Stimulated activated CD8-positive, alpha-beta memory T cell treated with anti-CD3 and anti-CD28 coated beads, Interleukin-12 subunit alpha, Interleukin-12 subunit beta, amount 100 ng/mL, for 1 hour (primary cell): ENCODE measurements at places on chromosomes 16 and 17.

- DNase-seq: no peak
These were observed 243.5 kb downstream of the XYLT1 start for GRCh38 chr16:17227278-17227677.

GRCh38 chr16:69796285-69797118 is 34.4 kb downstream of the WWP2 start:
- no peak for DNase-seq

GRCh38 chr17:30780343-30780742 is 44.1 kb downstream of the CRLF3 start:
- no peak for DNase-seq

DNA sequence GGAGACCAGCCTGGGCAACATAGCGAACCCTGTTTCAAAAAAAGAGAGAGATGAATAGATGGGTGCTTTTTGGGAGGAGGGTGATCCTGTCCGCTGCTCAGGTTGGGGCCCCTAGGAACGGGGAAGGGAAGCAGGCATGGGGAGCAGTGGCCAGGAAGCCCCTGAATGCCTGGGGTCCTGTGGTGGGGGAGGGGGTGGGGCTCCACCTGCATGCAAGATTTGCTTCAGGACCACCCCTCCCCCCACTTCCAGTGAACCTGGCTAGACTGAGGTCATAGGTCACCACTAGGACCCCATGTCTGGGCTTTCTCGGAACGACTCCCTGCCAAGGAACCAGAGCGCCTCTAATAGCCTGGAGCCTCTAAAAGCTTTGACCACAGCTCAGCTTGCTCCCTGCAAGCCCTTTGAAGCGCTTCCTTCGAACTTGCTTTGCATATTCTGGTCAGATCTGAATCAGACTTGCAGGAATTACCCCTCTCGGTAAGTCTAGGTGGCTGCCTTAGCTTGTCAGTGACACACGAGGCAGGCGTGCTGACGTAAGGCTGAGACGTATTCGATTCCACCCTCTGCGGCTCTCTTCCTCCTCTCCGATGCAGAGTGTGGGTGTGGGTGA is 3.7 kb downstream of the SOCS3 start:
- DNase-seq: peak; percentile 78

- no peak for DNase-seq
These were observed 4.2 kb downstream of the ATP2A3 start for GRCh38 chr17:3959921-3960601.

DNA sequence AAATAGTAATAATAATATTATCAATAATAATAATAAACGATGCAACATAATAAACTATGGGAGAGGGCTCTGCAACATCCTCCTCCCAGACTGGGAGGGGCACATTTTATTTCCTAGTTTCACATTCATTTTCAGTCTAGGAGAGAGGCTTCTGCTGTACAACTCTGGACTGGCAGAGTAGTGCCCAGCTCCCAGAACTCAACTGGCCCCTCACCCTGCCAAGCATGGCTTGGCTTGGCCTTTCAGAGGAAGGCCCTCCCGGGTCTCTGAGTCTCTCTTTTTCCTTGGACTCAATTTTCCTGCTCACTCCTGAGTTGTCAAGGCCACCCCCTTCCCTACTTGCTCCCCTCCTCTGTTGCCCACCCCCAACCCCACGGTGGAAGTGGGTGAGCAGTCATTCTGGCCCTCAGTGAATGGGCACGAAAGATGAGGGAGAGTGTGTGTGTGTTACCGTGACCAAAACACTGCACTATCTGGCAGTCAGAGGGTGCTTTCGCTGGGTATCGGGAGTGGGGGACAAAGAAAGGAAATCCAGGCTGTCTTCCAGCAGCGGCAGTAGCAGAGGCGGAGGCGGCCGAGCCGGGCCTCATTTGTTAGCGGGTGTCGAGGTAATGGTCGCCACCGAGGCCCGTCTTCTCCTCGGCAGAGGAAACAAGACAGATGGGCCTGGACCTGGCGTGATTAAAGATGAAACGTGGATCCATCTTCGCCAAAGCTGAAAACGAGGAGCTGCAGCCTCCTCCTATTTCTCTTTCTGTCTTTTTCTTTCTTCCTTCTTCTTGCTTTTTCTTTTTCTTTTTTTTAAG is 2.3 kb downstream of the HOXB4 start:
- no peak for DNase-seq

- no peak for DNase-seq
These were observed 33.8 kb upstream of the LGALS9 start for GRCh38 chr17:27597188-27597580.

- DNase-seq: no peak
These were observed 33.8 kb downstream of the EPN2 start for GRCh38 chr17:19270704-19271611.

GRCh38 chr17:1906662-1907101 is 76.9 kb downstream of the RPA1 start:
- no peak for DNase-seq

DNA sequence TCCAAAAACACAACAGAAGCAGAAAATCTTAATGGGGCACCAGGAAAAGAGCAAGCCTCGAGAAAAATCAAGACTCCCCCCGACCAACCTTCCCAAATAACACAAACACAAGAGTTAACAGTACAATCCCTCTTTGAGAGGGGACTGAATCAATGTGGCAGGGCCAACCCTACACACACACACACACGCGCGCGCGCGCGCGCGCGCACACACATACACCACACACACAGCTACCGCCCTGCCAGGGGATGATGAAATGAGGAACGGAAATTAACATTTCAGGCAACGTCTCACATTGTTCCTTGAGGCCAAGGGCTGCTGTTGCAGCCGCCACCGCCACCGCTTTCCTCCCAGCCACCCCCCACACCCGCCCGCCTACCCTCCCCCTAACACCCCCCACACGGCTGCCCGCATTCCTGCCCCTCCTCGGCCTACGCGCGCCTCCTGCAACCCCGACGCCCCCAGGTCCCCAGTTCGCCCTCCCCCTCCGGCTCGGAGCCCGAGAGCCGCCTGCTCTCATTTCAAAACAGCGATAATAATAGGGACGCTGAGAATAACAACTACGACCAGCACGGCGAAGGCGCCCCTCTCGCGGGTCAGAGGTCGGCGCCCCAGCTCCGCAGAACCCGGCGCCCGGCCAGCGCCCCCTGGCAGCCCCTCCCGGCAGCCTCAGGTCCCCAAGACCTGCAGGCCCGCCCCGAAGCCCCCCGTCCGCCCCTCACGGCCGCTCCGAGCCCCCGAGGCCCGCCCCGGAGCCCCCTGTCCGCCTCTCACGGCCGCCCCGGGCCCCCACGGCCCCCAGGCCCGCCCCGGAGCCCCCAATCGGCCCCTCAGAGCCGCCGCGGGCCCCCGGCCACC is 1.1 kb downstream of the ANKRD11 start:
- peak; percentile 73 for DNase-seq

DNA sequence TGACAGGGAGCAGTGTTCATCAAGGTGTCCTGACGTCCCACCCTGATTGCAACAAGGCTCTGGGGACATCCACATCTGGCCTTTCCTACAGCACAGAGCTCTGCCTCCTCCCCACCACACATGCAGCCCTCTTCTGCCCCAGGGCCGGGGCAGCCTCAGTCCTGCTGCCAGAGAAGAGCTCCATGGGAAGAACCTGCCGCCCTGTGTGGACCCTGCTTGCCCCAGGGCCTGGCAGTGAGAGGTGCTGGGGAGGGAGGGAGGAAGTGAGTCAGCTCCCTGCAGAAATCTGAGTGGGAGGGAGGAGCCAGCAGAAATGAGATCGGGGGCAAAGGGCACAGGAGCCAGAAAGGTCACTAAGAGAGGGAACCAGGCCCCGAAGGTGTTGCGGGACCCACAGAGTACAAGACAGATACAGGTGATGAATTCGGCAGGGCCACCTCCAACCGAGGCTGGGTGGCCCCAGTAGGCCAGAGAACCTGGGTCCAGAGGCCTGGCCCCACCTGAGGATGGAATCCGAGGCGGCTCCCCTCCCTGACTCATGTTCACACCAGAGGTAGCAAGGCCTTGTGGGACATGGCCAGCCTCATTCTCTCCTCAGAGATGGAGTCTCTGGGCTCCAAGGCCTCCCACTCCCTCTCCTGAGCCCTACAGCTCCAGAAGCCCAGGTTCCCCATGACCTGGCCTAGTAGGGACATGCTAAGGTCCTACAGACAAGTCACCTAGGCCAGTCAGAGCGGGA is 24.8 kb downstream of the MYO18A start:
- no peak for DNase-seq

DNA sequence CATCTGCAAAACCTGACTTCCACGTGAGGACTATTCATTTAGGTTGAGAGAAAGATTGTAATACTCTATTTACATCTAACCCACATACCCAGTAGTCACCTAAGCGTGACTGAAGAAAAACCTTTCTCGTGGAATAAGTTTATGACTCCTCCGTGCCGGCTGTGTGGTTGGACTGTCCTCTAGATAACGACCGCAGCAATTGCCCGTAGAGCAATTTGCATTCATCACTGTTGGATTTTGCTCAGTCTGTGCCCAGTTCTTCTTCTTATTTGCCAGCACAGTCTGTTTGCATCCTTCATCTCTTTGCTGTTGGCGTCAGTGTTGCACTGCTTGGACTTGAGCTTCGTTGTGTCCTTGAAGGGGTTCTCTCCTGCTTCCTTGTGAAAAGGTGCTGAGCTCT is 131.3 kb downstream of the CYB561 start:
- DNase-seq: no peak

- DNase-seq: no peak
These were observed 1.8 kb upstream of the C1QTNF8 start for GRCh38 chr16:1097800-1098199.

GRCh38 chr17:1365445-1366039 is 34.5 kb downstream of the YWHAE start:
- peak; percentile 35 for DNase-seq

GRCh38 chr17:17712268-17712924 is 31.1 kb downstream of the RAI1 start:
- no peak for DNase-seq

- no peak for DNase-seq
These were observed 22.2 kb downstream of the TEX2 start for GRCh38 chr17:64240741-64241347.

DNA sequence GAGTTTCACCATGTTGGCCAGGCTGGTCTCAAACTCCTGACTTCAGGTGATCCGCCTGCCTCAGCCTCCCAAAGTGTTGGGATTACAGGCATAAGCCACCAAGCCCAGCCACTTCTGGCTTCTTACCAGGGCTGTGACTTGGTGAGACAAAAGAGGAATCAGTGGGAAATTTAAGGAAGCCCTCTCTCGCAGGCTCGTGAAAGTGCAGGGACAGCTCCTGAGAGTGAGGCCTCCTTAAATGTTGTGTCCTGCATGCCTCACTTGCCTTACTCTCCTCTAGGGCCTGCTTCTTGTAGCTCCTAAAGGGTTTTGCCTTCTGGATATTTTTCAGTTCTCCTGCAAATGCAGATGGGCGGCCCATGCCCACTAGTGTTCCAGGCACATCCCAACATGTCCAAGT is 5.2 kb downstream of the AHSP start:
- no peak for DNase-seq

GRCh38 chr16:89052890-89053724 is 40.5 kb upstream of the ACSF3 start:
- DNase-seq: no peak

DNA sequence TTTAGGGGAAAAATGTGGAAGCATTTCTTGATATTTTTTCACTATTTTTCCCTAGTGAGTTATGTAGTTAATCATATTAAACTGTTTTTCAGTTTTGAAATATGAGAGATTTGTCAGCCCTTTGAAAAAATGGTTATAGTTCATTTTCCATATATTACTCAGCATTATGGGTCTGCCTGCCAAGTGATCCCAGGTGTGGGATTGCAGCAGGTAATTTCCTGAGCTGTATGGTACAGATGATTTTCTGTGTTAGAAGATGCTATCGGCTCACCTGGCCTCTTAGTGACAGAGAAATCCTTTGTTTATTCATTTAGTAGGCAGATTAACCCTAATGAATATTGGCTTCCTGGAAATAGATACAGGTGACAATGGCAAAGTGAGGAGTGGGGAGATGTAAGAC is 275.1 kb upstream of the TBX2 start:
- no peak for DNase-seq

DNA sequence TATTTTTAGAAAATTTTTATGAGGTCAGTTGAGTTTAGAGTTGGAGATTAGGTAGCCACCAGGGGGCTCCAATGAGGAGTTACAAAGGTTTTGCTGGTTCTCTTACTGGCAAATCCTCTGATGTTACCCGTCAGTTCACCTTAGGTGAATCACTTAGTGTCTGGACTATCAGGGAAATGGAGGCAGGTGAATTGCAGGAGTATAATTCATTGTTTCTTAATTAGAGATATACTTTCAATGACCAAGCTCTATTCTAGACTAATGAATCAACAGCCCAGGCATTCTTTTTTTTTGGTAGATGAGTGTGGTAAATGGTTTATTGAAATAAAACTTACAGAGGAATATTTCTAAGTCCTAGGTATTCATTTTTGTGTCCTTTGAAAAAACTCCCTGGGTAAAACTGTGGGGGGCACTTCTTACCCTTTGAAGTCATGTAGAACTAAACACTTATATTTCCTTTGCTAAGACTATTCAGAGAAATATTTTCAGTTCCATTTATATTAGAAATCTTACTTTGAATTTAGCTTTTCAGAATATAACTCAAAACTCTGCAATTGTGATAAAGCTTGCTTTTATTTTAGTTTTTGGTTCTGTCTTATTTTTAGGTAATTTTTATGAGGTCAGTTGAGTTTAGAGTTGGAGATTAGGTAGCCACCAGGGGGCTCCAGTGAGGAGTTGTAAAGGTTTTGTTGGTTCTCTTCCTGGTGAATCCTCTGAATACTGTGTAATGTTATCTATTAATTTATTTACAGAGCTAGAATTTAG is 17.7 kb downstream of the PSMD11 start:
- peak; percentile 59 for DNase-seq

DNA sequence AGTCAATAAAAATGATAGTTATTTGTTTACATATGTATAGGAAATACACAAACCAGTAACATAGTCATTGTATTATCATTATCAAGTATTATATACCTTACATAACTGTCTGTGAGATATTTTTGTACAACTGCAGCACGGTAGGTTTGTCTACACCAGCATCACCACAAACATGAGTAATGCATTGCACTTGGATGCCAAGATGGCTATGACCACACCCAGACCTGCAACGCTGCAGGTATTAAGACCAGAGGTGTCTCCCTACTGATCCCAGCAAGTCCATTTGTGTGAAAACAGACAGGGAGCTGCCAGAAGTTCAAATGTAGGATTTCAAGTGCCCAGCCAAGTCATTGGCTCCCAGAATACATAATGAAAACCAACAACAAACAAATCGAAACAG is 34.2 kb upstream of the NOS2 start:
- no peak for DNase-seq
